ENCODE measurements at places on chromosomes 5 and 9. TPM values are rescaled to one million over a fixed set of nuclear protein-coding genes. Genes with fewer than 3 reads are reported as not detected.

Gene SPINK4
- not detected for polyA plus RNA-seq

Gene WNT8A
- not detected for polyA plus RNA-seq

Gene DAP
- 60.4 TPM for polyA plus RNA-seq

Gene SLC22A4
- polyA plus RNA-seq = 15.7 TPM

Gene ARHGEF39
- 0.47 TPM for polyA plus RNA-seq

Data from lung (tissue), 17 donors.